SIG-M5 (cell line): ENCODE measurements at places on chromosomes 4 and X.

DNA sequence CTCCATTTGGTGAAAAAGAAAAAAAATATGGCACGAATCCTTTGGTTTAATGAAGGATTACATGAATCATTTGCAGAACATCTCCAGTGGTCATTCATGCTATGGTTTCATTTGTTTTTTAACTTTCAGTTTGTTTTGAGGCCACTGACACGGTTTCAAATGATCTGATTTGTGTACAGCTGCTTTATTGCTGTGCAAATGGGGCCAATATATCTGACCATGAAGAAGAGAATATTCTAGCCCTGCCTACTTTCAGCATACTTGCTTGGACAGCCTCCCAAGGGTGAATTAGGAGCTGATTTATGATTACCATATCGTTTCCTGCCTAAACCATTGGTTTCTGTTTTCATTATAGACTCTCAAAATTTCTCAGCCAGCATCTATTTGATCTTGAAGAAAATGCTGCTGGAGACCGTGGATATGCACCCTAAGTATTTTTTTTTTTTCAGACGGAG lies 30.7 kb downstream of the SPARCL1 start:
- no peak for DNase-seq

- no peak for DNase-seq
Observed at GRCh38 chrX:13937370-13938050, 92.2 kb downstream of the GEMIN8 start.

GRCh38 chr4:20576861-20577260 lies 123.4 kb upstream of the PACRGL start:
- DNase-seq: no peak

DNA sequence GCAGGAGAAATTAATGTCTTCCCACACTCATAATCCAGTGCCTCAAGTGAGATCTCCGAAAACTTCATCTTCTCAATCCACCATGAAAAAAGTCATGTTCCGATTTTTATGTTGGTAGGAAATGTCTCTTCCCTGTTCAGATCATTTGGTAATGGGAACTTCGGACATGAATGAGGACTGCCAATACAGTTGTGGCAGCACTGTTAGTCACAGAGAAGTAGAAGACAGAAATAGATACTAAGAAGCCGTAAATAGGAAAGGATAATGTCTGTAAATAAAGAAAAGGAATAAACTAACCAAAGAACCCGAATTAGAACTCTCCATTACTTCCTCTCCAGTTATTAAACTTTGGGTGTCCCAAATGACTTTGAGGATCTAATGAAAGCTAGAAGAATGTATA lies 69.6 kb downstream of the DDX60L start:
- DNase-seq: no peak
